Occipital lobe (tissue), 3 donors: ENCODE measurements at places on chromosomes 1 and 21.

DNA sequence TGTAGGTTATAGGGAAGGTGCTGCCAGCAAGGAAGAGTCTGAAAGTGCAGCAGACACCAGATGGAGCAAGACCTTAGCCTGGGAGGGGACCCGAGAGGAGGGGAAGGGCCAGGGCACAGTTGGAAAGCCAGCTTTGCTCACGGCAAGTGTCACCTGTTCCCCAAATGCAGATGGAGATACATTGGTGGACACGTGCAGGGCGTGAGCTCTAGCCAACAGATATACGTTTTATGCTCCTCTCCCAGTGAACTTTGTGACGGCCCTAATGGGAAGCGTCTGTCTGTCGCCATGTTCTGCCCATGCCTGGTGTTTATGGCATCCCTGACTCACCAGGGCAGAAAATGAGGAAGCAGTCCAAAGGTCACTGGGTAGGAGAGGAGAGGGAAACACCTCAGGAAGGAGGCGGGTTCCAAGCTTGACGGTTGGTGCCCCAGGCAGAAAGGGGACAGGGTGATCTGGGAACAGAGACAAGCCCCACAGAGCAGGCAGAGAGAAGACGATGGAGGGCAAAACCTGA lies 7.6 kb downstream of the GPA33 start:
- no peak for DNase-seq

- DNase-seq: no peak
Measured at GRCh38 chr1:3903141-3904005, 3.3 kb upstream of the C1orf174 start.

GRCh38 chr1:95339377-95339776 lies 105.4 kb downstream of the RWDD3 start:
- DNase-seq: no peak

- DNase-seq: no peak
Measured at GRCh38 chr1:40395190-40396175, 22.0 kb downstream of the SMAP2 start.

GRCh38 chr1:7406641-7407543 lies 364.2 kb upstream of the VAMP3 start:
- DNase-seq: no peak

GRCh38 chr1:112033439-112034120 lies 44.1 kb upstream of the KCND3 start:
- DNase-seq: no peak
